AG20443 (cell line): ENCODE measurements at places on chromosomes 12 and 14.
A peak's percentile ranks its signal among the peaks of the same experiment; 100 is the strongest.

DNA sequence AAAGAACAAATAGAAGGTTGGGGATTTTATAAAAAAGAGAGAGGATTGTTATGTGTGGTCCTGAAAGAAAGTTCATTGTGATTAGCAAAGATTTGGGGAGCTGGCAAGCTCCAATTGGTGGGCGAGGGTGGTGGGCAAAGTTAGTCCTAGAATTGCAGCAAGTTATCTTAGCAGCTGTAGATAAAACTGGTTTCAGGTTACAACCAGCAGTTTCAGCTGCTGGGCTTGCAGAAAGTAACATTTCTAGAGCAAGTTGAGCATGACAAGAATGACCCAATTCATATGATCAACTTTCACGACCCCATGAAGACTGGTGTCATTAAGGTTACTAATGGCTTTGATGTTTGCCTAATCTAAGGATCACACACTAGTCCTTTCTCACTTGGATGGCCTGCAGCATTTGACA is 177.9 kb upstream of the NUDT4 start:
- DNase-seq, result no peak

DNA sequence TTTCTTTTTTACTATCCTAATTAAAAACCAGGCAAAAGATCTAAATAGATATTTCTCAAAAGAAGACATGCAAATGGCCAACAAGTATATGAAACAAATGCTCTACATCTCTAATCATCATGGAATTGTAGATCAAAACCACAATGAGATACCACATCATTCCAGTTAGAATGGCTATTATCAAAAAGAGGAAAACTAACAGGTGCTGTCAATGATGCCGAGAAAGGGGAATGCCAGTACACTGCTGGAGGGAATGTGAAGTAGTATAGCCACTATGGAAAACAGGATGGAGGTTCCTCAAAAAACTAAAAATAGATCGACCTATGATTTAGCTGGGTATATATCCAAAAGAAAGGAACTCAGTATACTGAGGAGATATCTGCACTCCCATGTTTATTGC is 39.0 kb upstream of the C12orf75 start:
- DNase-seq, result no peak

DNA sequence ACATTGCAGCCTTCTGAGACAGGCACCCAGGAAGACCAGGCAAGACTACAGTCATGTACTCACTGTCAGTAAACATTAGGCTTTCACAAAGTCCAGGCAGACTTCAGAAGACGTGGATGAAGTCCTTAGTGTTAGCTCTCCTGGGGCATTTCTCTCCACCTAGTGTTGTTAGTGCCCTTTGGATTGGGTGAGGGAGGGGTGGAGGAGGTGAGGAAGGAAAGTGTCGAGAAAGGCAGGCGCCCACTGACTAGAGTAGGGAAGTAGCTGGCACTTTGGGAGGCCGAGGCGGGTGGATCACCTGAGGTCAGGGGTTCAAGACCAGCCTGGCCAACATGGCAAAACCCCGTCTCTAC is 20.2 kb downstream of the TMEM229B start:
- DNase-seq, result no peak

- DNase-seq, result no peak
Measured at GRCh38 chr12:131245564-131246355, 292.1 kb downstream of the ADGRD1 start.

- no peak for DNase-seq
Measured at GRCh38 chr12:62629413-62629812, 162.8 kb downstream of the MON2 start.

DNA sequence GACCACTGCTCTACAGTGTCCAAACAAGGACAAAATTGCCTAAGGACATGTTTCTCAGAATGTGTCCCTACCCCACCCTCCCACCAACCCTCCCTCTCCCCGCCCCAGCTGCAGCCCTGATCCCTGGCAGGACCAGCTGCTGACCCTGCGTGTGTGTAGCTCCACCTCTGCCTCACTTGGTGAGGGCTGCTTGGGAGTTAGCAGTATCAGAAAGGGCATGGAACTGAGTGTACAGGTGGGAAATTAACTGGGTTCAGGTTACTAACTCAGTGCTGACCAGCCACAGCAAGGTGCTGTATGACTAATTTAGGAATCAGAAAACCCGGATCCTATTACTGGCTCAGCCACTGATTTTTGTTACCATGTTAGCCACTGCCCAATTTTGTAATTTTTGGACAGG is 11.3 kb upstream of the PLEKHD1 start:
- DNase-seq, result no peak

GRCh38 chr14:88545256-88545655 is 9.6 kb downstream of the PTPN21 start:
- DNase-seq, result no peak

DNA sequence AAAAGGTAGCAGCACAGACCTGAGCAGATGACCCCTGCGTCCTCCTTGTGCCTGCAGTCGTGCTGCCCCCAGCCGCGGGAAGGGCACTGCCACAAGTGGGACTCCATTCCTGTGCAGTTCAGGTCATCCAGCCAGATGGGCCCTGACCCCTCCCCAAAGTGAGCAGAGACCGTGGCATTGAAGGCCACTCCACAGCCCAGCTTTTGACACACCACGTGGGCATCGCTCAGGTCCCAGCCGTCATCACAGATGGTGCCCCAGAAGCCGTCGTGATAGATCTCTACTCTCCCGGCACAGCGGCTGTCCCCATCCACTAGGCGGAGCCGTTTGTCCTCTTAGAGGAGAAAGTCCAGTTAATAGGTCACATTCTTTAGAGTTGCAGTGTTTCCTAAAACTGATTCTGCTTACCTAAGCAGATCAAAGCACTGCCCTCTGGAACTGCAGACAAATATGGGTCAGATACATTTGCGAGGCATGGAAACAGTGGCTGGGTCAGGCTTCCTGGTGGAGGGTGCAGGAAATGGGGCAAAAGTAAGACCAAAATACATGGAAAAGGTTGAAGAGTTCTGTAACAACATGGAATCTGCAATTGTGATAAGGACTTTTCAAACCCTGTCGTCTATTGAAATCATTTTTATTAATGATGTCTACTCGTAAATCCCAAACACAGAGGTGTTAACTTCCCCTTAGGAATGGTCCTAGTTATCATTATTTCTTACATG is 69.4 kb downstream of the CD163L1 start:
- DNase-seq, result peak; percentile 77

DNA sequence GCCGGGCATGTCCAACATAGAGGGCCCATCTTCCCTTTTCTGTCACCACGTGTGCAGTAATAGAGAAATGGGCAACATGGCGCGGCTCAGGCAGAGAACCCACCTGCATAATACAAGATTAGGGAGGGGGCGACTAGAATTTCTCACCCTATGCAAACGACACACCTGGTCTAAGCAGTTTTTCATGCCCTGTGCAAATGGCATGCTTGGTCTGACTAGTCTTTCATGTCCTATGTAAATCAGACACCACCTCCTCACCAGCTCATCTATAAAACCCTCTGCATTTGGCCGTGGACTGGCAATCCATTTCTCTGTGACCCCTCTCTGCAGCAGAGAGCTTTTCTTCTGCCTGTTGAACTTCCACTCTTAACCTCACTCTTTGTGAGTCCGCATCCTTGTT is 180.2 kb upstream of the PZP start:
- DNase-seq, result no peak

- DNase-seq, result no peak
Measured at GRCh38 chr12:108518101-108518715, 3.1 kb downstream of the FICD start.

DNA sequence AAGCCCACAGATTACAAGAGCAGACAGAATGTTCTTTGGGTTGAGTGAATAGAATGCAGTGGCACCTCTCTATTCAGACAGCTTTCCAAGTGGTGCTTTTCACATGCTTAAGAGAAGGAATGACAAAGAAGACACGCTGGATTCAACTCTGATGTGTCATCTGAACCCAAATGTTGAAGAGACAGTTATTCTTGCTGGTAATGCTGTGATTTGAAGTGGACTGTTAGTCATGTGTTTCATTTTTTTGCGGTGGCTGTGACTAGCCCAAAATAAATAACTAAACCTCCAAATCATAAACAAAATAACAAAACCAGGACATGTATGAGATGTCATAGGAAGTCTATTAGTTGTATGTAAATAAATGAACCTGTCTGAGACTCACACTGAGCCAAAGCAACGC is 391.8 kb upstream of the PRICKLE1 start:
- DNase-seq, result peak; percentile 43

GRCh38 chr12:67452119-67452805 is 183.1 kb downstream of the CAND1 start:
- DNase-seq, result no peak
